ENCODE measurements at places on chromosomes 7 and 10. TPM values are rescaled to one million over a fixed set of nuclear protein-coding genes. Genes with fewer than 3 reads are reported as not detected.

- no peak for DNase-seq
Observed at GRCh38 chr7:93835702-93836101, 54.9 kb downstream of the TFPI2 start.

DNA sequence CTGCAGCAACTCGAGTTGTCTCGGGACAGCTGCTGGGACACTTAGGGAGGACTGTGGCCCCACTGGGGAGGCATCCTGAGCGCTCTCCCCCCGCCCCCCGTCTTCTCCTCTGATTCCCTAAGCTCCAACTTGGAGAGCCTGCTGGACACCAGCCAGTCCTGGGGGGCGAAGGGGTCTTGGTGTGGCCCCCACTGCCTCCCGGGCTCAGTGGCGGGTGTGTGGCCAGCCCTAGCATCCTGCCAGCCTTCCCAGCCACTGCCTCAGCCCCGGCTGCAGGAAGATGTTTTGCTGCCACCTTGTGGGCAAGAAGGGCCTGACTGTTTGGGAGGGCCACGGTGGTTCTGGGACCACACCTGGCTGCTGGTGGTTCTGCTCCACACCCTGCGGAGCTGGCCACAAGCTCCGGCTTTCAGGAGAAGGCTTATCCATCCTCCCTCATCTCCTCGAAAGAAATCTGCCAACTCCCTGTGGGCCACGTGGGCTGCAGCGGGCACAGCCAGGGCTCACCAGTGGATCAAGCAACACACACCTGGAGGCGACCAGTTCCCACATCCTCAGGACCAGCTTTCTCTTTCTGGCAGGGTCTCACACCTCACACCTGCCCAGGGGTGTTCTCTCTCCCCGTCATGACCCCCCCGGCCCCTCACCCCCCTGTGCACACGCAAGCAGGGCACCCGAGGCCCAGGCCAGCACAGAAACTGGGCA is 24.8 kb downstream of the AGAP3 start:
- peak; percentile 82 for DNase-seq

GRCh38 chr10:132611986-132612385 is 74.4 kb downstream of the INPP5A start:
- no peak for DNase-seq

DNA sequence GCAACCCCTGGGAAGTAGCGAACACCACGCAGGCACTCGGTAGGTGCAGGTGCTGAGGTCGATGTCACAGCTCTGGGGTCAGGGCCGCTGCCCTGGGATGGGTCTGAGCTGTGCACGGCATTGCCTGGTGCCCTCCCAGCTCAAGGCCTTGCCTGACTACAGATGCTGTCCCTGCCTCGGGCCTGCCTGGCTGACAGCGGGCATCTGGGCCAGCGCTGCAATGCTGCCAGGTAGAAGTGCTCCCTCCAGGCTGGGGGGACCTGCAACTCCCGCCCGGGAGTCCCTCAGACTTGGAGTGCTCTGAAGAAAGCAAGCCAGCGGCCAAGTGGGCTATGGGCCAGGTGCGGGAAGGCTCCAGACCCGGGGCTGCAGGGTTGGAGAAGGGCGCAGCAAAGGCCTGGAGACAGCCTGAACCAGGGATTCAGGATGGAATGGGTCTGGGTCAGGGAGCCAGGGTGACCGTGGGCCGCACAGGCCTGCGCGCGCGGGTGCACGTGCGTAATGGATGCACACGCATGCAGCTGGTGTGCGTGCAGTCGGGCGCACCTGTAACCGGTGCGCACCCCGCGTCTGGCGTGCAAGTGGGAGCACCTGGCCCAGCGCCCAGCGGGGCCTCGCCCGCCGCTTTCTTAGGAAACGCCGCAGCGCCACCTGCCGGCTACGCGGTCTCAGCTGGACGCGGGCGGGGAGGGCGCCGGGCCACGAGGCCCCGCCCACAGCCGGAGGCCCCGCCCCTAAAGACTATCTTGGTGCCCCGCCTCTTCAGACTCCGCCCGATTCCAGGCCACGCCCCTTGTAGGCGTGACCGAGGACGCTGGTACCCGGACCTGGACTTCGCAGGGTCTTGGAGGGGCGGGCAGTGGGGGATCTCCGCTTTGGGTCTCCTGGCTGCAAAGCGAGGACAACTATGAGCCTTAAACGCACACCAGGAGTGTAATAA is 46.7 kb downstream of the MICALL2 start:
- DNase-seq, result peak; percentile 96

GRCh38 chr7:12567015-12567414 is 3.5 kb upstream of the SCIN start:
- DNase-seq, result no peak

SRGN gene
- not detected for total RNA-seq

All from Calu3 (cell line).